ENCODE measurements at places on chromosomes 16 and 17. TPM values are rescaled to one million over a fixed set of nuclear protein-coding genes. Genes with fewer than 3 reads are reported as not detected.

DNA sequence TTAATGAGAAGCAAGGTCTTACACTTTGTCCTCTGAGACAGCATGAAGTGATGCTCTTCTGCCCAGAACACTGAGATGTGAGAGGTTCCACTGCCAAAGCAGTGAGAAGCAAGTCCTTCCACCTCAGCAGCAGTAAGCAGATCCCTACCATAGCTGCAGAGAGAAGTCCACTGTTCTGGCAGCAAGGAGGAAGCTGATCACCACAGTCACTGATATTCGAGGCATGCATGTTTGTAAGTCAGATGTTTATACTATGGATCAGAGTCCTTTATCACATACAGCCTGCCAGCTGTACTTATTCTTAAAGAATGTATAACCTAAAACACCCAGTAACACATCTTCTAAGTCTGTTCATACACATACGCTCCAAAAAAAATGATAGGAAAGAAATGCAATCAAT lies 18.2 kb upstream of the METTL2A start:
- H3K4me3 ChIP-seq, result no peak overlapping the region
- H3K4me1 ChIP-seq, result no peaks in the 10 kb centered on the region
- peaks cover 4% of the 10 kb centered on the region for H3K27me3 ChIP-seq
- H3K27ac ChIP-seq, result no peak overlapping the region
- no peaks in the 10 kb centered on the region for H3K36me3 ChIP-seq

DNA sequence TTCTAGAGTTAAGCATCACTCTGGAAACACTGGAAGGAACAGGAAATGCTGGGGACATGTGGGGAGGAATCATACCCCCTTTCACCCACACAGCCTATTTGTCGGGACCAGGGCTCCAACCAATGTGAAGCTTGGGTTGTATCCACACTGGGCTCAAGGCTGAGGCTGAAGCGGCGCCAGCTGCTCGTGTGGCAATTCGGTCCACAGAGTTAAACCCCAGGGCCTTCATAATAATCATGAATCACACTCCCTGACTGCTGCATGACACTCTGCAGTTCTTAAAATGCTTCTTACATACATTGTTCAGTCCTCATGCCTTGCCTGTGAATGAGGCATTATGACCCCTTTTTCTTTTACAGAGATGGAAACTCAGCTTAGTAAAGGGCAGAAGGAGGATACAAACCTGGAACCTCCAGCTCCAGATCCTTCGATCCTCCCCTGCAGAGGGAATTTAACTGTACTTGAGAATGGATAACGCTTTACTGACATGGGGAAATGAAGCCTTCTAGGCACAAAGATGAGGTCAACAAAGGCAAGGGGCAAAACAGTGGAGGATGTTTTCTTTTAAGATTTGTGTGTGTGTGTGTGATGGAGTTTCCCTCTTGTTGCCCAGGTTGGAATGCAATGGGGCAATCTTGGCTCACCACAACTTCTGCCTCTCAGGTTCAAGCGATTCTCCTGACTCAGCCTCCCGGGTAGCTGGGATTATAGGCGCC lies 72.7 kb downstream of the SOX9 start:
- DNase-seq, result peak; percentile 67
- no peaks in the 10 kb centered on the region for H3K36me3 ChIP-seq
- peaks cover 12% of the 10 kb centered on the region for H3K27me3 ChIP-seq
- H3K27ac ChIP-seq, result no peak overlapping the region
- no peak overlapping the region for H3K4me3 ChIP-seq

DNA sequence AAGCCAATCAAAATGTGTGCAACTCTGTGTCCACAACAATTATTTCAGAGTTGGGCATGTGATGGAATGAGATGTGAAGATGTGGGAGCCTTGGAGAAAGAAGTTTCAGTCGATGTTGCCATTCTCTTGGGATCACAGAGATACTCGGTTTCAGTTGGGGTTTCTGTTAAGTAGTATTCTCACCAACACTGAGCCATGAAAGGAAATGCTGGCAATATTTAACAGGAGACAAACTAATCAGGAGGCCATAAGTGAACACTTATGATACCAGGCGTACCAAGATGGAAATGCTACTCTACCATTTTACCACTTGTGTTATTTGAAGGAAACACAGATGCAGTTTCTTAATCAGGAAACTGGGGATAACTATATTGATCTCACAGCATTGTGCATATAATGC lies 53.3 kb upstream of the NUDT7 start:
- peaks cover 3% of the 10 kb centered on the region for H3K27me3 ChIP-seq
- no peak overlapping the region for H3K27ac ChIP-seq
- no peaks in the 10 kb centered on the region for H3K4me1 ChIP-seq
- H3K4me3 ChIP-seq, result no peak overlapping the region
- no peaks in the 10 kb centered on the region for H3K36me3 ChIP-seq

DNA sequence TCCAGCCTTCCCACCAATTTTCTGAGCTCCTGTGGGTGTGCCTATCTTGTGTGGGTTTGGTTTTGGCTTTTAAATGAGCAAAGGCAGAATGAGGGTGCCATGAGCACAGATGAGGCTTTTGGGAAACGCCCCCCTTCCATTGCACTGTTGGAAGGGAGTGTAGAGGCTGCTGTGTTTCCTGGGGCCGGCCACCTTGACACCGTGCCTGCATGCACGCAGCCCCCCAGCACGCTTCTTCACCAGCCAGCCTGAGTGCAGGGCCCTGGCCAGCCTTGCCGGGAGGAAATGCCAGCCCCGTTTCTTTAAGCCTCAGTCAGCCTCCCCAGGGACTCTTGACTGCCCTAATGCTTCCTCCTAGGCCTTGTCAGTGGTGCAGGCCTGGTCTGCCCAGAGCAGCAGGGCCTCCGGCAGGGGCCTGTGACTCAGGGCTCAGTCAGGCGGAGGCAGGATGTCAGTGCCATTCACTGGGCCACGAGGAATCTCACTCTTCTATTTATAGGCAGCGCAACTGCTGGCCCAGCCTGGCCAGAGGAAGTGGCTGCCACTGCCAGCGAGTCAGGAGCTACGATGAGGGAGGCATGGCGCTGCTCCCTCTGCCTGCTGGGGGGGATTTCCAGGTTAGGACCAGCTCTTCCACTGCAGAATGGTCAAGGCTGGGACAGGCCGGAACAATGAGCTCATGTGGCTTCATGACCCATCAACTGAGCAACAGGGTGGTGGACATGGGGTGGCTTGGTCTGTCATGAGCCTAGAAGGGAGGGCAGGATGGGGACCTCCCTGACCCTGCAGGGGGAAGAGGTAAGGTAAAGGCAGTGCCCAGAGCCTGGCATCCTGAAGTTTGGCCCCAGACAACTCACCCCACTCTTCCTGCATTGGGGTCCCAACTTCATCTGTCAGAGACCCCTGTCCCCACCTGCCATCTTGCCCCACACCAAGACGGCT lies 205.2 kb downstream of the RAB11FIP4 start:
- DNase-seq, result peak; percentile 94
- no peaks in the 10 kb centered on the region for H3K27me3 ChIP-seq

DNA sequence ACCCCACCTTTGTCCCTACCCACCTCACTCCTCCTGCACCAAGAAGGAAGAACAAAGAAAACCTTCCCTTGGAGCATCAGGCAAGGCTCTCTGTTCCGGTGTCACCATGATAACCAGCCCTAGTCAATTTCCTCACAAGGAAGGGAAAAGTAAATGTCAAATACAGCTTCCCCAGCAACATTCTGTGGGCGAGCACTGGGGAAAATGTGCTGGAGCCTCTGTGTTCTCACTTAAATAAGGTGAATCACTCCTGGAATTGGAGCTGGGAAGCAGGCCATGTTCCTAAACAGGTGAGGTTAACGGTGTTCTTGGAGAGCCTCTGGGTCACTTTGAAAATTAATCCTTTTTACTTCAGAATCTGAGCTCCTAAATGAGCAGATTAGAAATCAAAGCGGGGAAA lies 427.9 kb upstream of the ERCC4 start:
- no peak for DNase-seq
- no peak overlapping the region for H3K27ac ChIP-seq
- H3K4me3 ChIP-seq, result no peak overlapping the region

DNA sequence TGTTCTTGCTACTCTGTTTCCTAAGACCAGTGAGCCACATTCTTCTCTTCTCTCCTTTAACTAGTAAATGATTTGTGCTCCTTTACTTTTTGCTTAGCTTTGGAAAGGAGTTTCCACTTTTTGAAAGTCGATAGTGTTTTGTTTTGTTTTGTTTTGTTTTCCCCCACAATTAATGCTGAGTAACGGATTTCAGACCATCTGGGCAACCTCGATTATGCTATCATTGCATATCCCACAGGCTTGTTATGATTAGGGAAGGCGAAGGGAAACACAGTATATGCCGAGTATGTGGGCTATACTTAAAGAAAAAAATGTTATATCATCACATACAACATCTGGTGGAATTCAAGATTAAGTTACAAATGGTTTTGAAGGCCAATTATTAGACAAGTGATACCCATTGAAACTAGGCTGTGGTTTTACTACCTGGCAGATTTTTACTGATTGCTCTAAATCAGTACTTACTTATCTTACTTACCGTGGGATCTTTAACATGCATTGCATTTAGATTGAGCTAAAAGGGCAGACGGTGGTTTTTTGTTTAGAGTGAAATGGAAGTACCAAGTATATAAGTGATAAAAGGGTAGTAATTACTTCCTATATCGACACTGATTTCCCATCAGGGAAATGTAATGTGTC lies 361.3 kb upstream of the SOX9 start:
- no peak overlapping the region for H3K4me3 ChIP-seq
- no peaks in the 10 kb centered on the region for H3K27me3 ChIP-seq
- H3K27ac ChIP-seq, result no peak overlapping the region
- H3K4me1 ChIP-seq, result no peaks in the 10 kb centered on the region
- DNase-seq, result no peak
- no peaks in the 10 kb centered on the region for H3K36me3 ChIP-seq

DNA sequence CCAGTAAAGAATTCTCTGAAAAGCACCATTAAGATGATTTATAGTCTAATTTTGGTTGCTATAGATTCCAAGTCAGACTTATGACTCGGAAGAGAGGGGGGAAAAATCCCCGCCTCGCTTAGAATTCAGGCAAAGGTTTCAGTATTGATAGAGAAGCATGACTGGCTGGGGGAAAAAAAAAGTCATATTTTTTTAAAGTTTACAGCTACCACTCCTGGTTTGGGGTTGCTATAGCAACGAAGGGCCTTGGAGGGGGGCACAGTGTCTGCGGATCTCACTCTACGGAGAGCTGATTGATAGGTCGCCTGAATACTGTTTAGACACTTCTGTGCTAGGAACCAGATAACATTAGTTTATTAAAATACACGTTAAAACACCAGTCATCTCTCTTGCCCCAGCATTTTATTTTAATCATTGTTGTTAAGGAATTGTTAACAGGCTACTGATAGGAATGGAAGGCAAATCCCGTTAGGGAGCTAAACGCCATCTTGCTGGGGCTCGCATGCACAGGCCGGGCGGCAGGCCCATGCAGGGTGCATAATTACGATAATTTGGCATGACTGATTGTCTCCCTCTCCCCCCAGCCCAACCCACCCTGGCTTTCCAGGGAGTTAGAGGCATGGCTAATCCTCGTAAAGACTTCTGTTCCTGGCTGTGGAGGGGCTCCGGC lies 380.0 kb upstream of the XYLT1 start:
- H3K27me3 ChIP-seq, result no peaks in the 10 kb centered on the region
- no peak for DNase-seq
- H3K36me3 ChIP-seq, result no peaks in the 10 kb centered on the region
- no peak overlapping the region for H3K4me3 ChIP-seq
- H3K27ac ChIP-seq, result no peak overlapping the region
- no peaks in the 10 kb centered on the region for H3K4me1 ChIP-seq

- no peaks in the 10 kb centered on the region for H3K27me3 ChIP-seq
- DNase-seq, result peak; percentile 55
- H3K27ac ChIP-seq, result no peak overlapping the region
- H3K36me3 ChIP-seq, result peaks cover 34% of the 10 kb centered on the region
Observed at GRCh38 chr16:685967-686366, 1.8 kb upstream of the JMJD8 start.

DNA sequence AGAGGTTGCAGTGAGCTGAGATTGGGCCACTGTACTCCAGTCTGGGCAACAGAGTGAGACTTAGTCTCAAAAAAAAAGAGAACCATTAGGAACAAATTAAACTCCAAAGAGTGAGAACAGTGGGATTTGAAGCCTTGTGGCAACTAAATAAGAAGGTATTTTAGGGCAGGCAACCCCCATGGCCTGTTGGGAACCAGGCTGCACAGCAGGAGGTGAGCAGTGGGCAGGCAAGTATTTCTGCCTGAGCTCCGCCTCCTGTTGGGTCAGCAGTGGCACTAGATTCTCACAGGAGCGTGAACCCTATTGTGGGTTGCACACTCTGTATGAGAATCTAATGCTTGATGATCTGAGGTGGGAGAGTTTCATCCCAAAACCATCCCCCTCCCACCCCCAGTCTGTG lies 57.6 kb upstream of the MED9 start:
- no peaks in the 10 kb centered on the region for H3K36me3 ChIP-seq
- H3K27ac ChIP-seq, result peak overlapping the region; percentile 65
- DNase-seq, result no peak
- H3K4me3 ChIP-seq, result no peak overlapping the region
- peaks cover 13% of the 10 kb centered on the region for H3K4me1 ChIP-seq
- no peaks in the 10 kb centered on the region for H3K27me3 ChIP-seq

- H3K27ac ChIP-seq, result peak overlapping the region; percentile 96
- H3K4me1 ChIP-seq, result peaks cover 18% of the 10 kb centered on the region
- DNase-seq, result no peak
- no peaks in the 10 kb centered on the region for H3K27me3 ChIP-seq
Observed at GRCh38 chr16:4625560-4626159, 1.0 kb downstream of the MGRN1 start.

GRCh38 chr17:57669671-57670529 lies 75.2 kb downstream of the CCDC182 start:
- peaks cover 2% of the 10 kb centered on the region for H3K36me3 ChIP-seq
- no peak for DNase-seq
- no peak overlapping the region for H3K27ac ChIP-seq
- no peaks in the 10 kb centered on the region for H3K4me1 ChIP-seq

- no peaks in the 10 kb centered on the region for H3K4me1 ChIP-seq
- no peak overlapping the region for H3K4me3 ChIP-seq
- no peaks in the 10 kb centered on the region for H3K27me3 ChIP-seq
- H3K36me3 ChIP-seq, result peaks cover 3% of the 10 kb centered on the region
Observed at GRCh38 chr17:64073771-64074703, 53.6 kb upstream of the ICAM2 start.

TP53TG3 gene
- total RNA-seq, result 1.1 TPM

NGFR gene
- 5.3 TPM for total RNA-seq

TMIGD1 gene
- not detected for total RNA-seq

HP gene
- total RNA-seq, result 4.3 TPM

RNF227 gene
- total RNA-seq, result 0.62 TPM

All from psoas muscle (tissue), 8 donors.